ENCODE measurements at places on chromosomes 5 and 9.

DNA sequence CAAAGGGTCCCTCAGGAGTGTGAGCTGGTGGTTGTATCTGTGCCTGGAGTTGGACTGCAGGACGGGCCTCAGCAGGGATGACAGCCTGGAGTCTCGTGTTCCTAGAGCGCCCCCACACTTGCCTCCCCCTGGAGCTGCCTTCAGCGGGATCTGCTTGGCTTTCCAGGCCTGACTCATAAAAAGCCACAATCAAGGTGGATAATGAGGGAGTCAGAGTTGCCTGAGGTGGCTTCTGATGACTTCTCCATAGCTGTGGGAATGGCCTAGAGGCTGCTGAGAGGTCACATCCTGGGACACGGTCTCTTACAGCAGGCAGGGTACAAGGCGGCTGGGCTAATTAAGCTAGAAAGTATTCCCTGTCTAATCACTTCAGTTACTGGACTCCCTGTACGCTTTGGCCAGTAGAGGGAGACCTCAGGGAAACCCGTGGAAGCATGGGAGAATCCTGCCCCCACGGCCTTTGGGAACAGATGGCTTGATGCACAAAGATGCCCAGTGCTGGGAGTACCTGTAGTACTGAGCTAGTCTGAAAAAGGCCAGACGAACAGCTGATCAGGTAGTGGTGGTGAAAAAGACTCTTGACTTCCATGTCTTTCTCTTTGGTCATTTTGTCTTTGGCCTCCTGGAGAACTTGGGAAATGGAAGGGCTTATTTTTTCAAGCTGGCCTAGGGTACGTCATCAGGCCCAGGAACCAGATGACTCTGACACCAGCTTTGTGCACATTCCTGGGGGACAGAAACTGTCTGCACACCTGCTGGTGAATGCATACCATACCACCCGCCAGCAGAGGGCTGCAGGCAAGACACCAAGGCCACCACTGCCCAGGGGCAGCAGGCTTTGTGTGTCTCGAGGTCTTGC, 16.1 kb upstream of the FRRS1L start:
- DNase-seq, result peak; percentile 88

DNA sequence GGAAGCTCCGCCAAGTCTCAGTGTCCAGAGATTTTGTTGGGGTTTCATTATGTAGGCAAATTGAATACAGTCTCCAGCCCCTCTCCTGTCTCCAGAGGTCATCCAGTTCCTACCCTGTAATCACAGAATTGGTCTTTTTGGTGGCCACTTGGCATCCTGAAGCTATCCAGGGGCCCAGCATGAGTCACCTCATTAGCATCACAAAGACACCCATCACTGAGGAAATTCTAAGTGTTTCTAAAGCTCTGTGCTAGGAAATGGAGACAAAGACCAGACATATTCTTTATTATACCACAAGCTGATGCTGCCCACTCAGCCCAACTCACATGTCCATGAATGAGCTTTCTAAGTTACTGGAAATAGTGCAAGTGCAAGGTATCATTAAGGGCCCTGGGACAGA, 229.9 kb downstream of the DOCK8 start:
- DNase-seq, result no peak

DNA sequence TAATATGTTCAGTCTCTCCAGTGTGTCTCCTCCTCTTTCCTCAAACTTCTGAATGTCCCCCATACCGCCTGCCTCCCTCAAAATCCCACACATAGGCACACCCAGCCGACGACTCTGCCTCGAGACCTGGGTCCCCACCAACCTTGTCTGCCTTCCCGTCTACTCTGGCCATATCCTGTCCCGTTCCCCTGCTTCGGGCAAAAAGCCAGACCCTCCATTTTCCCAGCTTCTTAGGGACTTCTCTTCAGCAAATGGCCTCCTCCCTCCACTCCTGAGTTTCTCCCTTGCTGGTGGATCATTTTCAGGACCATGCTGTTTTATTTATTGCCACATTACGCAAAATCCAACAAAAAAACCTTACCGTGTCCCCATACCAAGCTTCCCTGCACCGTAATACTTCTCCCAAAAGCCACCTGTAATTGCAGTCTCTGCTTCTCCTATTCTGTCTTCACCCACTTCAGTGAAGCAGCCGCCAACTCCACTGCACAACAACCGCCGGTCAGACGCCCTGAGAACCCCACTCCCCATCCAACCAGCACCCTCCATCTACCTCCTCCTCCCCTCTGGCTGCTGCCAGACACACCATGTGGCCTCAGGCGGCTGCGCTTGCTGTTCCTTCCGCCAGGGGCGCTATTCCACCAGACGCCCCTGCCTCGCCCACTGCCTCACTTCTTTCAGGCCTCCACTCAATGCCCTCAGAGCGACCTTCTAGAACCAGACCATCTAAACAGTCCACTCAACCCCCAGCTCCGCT, 117.0 kb downstream of the TRPM6 start:
- peak; percentile 56 for DNase-seq

DNA sequence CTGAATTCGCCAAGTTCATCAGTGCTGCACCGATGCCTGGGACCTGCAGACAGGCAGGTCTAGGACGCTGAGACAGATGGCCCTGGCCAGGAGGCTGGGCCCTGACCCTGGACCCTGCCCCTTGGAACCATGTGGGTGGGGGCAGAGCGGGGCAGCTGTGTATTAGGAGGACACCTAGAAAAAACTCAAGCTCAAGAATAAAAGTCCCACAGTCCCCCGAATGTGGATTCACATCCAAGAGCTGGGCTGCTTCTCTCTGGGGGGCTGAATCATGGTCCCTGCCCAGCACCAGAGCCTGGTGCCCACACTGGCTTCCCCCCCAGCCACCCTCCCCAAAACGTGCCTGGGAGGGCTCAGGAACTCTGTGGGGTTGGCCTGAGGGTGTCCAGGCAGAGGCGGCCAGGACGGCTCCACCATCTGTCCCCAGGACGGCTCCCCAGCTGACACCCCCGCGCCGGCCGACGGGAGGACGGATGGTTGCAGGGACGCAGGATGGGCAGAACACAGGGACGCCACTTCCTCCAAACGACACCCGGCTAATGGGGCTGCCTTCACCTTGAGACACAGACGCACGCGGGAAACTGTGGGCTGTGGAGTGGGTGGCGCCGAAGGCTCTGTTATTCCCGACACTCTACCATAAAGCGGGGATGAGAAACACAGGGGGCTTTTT, 34.9 kb downstream of the EXD3 start:
- DNase-seq, result no peak

GRCh38 chr9:101162231-101162630, 133.7 kb downstream of the PLPPR1 start:
- DNase-seq, result no peak

DNA sequence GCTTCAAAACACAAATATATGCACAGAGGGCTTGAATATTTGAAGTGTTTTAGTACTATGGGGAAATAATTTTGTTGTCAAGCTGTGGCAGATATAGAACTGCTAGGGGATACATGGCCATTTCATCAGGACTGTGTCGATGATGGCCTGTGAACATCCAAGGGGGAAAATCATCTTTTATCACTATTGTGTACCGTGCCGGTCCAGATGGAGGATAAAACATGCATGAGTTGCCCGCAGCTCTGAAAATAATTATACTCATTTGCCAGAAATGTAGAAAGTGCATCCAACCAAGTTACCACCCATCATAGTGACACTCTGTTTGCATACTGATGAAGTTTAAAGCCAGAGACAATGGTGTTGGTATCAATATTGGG, 405.9 kb downstream of the ZSWIM6 start:
- no peak for DNase-seq

DNA sequence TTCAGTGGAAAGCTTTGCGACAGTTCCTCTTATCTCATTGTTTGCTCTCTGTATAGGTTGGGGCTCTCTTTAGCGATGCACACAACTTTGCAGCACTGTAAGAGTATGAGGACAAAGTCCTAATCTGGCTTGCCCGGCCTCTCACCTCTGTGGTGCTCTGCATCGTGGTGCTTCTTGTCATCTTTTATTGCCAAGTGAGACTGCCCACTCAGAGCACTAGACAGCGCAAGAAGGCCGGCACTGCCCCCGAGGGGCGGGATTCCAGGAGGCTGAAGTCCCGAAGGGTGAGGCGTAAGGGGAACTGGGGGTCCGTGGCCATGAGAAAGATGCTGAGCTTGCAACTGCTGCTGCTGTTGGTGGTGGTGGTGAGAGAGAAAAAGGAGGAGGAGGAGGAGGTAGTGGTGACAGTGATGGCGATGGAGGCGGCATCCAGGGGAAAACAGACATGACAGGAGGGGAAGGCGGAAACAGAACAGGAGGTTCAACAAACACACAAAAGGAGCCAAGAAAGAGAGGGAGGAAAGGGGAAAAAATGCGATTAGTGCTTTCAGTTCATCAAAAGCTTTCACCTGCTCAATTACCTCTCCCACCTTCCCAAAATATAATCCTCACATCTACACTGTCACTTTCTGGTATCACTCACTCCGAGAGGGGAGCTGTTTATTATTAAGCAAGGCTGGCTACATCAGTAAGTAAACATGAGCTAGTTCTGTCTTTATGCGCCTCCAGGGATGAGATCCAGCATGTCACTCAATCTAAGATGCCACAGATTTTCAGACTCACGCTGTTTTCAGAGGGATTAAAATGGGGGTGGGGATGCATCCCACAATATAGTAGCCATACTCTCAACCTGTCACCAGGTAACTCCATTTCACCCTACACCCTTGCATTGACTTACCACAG, 55.1 kb downstream of the TLE1 start:
- no peak for DNase-seq

DNA sequence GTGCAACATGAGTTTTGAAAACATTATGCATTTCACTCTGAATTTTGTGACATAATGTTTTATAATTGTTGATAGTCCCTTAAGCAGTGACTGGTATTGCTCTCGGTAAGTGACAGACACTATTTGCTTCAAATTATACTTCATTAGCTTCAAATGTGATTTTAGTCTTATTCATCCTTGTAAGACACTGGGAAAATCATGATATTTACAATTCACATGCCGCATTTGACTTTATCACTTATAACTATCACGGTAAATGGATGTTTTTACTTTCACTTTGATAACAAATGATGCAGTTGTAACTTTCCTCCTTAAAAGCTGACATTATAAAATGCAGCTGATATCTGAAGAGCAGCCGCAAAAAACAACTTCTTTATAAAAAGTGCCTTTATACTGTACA, 44.1 kb upstream of the ITGA2 start:
- no peak for DNase-seq

DNA sequence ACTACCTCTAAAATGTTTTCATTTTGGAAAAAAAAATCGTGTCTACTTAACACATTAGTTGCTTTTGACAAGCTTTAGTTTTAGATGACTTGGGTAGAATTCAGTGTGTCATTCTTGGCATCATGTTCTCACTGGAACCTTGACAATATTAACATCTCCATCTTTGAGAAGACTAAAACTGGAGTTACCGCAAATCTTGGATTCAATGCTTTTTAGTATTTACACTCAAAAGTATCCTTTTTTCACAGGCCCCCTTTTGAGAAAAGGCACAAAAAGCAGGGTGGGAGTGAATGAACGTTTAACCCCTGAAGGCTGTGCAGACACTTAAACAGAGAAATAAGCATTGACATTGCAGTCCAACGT, 549.1 kb downstream of the CSNK1G3 start:
- no peak for DNase-seq

DNA sequence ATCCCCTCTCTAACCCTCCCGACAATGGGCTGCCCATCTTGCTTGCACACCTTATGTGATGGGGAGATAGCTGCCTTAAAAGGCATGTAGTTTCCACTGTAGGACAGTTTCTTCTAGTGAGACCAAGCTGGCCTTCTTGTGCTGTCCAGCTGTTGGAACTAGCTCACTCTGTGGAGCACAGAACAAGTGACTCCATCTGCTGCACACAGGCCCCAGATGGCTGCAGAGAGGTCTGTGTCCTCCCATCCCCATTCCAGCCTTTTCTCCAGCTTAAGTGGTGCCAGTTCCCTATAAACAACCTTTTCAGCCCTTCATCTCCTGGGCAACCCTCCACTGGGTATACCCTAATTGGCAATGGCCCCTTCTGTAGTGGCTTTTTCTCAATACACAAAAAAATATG, 18.7 kb upstream of the PSD2 start:
- peak; percentile 62 for DNase-seq

- no peak for DNase-seq
Observed at GRCh38 chr5:151146061-151146460, 11.5 kb downstream of the ANXA6 start.

DNA sequence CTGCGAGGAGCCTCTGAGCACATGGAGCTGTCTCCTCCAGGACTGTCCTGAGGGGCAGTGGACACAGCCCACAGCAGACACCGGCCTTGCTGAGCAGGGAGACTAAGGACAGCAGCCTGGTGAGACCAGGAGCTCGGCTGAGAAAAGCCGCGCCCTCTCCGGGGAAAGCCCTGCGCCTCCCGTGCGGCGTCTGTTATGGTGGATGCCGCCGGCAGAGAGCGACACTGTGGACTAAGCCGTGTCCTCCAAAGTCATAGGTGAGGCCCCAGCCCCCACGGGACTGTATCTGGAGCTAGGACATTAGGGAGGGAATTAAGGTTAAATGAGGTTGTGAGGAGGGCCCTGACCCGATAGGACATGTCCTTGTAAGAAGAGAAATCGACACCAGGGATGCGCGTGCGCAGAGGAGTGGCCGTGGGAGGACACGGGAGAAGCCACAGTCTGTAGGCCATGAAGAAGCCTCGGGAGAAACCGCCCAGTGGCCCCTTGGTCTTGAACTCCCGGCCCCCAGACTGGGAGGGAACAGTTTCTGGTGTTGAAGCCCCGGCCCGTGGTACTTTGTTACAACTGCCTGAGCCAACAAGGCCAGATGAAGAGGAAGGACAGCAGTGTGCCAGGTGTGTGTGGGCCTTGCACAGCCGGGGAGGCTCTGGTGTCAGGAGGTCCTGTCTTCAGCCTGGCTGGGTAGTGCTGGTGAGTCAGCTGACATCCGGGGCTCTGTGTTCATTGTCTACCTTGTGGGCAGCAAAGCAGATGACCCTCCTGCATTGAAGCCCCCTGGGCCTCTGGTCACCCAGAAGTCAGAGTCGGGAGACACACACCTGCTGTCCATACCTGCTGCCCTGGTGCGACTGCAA, 22.1 kb downstream of the MRPL36 start:
- DNase-seq, result no peak

Measured in NCI-H82 (cell line).